NCI-H1930 (cell line): ENCODE measurements at places on chromosomes 5 and 9.

- DNase-seq = no peak
Observed at GRCh38 chr5:113039229-113039933, 62.8 kb downstream of the DCP2 start.

DNA sequence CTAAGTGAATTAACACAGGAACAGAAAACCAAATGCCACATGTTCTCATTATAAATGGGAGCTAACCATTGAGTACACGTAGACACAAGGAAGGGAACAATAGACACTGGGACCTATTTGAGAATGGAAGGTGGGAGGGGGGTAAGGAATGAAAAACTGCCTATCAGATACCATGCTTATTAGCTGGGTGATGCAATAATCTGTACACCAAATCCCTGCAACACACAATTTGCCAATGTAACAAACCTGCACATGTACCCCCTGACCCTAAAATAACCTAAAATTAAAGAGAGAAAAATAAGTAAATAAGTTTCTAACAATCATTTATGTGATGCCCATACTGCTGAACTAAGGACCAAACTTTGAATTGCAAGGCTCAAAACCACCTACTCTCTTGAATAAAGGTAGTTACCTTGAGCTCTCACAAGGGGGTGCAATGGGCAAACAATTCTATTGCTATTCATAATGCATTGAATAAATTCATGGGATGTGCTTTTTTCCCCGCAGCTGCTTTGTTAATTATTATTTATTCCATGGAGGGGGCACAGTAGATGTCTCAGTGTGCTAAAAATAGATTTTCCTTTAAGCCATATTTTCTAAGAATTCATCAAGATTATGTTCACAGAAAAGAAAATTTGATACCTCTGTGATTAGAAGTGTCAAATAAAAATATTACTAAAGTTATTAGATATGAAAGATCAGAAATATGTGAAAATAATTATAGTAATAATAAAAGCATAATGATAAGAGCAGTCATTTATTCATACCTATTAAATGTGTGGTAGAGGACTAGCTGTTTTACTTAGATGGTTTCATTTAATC, 76.2 kb upstream of the PTPN3 start:
- peak; percentile 63 for DNase-seq

DNA sequence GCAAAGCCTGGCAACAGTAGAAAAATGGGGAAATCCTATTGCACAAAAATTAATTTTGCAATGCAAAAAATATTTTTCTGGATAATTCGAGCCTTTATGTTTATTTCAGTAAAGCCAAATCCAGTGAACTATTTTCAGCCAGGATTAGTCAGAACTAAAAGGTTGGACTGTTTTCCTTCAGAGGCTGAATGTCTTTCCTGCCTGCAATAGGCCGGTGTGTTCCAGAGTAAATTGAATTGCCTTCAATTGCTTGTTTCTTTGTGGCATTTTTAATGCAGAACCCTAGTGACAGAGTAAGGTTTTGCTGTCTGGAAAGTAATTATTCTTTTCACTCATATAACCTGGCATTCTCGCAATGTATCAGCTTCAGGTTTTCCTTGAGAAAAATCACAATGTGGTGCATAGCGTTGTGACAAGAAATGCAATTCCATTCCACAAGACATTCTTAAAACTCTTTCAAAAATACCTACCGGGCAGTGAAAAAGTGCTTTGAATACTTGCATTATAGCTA, 183.7 kb downstream of the GLIS3 start:
- no peak for DNase-seq

DNA sequence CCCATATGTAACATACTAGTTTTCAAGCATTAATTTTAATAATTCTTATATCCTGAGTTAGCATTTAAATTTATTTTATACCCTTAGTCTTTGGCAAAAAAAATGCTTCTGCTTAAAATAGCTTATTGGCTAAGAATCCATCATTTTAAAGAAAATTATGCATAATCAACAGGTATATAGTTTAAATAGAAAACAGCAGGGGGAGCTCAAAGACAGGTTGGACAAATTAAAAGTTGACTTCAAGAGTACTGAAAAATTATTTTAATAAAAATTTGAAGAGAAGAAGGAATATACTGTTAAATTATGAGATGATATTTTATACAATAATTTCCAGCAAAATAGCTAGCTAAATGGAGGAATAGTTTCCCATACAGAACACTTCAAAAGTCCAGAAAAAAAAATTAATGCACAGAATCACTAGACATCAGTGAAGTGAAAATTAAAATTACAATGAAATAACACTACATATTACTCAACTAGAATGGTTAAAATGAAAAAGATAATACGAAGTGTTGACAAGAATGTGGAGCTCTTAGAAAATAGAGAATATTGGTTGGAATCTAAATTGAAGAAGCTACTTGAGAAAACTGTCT, 387.1 kb downstream of the PDE4D start:
- no peak for DNase-seq

DNA sequence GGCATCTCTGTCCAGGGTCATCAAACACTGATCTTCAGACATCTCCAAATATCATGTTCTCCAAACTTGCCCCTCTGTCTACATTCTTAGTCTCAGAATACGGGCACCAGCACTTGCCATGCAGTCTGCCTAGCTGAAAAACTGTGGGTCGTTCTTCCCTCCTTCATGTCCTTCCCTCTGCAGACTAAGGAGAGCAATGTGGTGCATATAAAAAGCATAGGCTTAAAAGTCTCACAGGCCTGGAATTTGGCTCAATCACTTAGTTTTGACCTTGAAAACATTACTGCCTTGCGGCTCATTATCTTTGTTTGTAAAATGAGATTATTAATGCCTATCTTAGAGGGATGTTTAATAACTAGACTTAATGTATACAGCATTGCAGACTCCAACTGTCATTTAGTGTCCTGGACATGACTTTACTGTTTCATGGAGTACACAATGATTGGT, 362.8 kb downstream of the NPR3 start:
- DNase-seq = no peak

- DNase-seq = no peak
Observed at GRCh38 chr5:53211799-53212198, 102.2 kb upstream of the MOCS2 start.

GRCh38 chr9:109893241-109893640, 113.2 kb downstream of the PALM2AKAP2 start:
- no peak for DNase-seq

DNA sequence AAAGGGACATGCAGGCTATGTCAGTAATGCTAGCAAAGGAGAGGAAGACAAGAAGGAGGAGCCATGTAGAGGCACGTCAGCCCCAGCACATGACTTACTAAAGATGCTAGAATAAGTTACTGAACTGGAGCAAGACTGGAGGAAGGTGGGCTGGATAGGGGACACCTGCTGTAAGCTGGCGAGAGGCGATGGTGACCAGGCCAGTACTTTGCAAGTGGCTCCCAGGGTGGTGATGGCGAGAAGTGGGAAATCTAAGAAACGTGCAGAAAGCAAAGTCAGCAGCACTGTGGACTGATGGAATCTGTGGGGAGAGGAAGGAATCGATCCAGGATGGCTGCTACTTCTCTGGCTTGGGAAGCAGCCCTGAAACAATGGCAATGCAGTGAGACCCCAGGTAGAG, 617.1 kb upstream of the ADAMTS16 start:
- DNase-seq = no peak

- no peak for DNase-seq
Observed at GRCh38 chr5:158718738-158719505, 380.8 kb downstream of the EBF1 start.

- DNase-seq = no peak
Observed at GRCh38 chr9:94985649-94986048, 259.1 kb downstream of the AOPEP start.

GRCh38 chr9:108994695-108995094, 18.6 kb downstream of the CTNNAL1 start:
- no peak for DNase-seq

GRCh38 chr5:151926188-151926587, 1.5 kb upstream of the GLRA1 start:
- no peak for DNase-seq
